Breast epithelium (tissue), 4 donors: ENCODE measurements at places on chromosomes 4 and X. TPM values are rescaled to one million over a fixed set of nuclear protein-coding genes. Genes with fewer than 3 reads are reported as not detected.

DNA sequence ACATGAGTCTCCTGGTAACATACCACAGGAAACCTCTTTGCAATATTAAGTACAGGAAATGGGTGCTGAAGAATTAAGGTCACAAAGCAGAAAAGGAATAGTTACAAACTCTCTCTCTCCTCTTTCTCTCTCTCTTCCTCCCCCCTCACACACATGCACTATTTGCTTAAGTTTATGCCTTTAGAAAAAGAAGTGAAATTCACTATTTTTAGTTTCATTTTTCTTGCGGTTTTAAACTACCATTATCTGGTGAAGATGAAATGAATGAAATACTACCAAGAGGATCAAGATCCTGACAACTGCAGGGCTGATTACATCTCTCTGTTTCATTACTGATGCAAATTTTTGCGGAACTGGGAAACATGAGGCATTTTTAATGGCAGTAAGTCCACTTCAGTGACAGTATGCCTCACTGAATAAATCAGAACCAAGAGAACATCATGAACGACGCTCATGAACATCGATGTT is 64.3 kb upstream of the FTHL17 start:
- DNase-seq, result no peak

DNA sequence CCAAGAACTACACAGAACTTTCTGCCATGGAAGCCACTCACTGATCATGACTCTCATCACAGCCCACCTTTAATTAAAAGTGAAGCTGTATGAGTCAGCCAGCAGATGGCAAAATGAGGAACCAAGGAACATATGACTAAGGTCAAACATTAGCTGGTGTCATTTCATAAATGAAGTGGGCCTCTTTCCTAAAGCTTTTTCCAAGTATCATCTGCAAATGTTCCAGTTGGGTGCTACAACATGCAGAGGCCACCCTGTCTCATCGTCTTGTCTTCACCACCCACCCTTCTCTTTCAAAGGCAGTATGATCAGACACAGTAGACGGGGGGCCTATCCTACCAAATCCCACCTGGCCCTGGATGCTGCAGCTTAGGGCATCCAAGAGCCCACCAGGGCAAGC is 9.2 kb upstream of the EOLA1 start:
- no peak for DNase-seq

GRCh38 chrX:154834562-154834961 is at the start of gene SMIM9:
Gene SMIM9, minus strand, starts transcription at chrX:154834662. Its CDS starts 3,806 bp downstream, at chrX:154830856.
- no peak for DNase-seq

DNA sequence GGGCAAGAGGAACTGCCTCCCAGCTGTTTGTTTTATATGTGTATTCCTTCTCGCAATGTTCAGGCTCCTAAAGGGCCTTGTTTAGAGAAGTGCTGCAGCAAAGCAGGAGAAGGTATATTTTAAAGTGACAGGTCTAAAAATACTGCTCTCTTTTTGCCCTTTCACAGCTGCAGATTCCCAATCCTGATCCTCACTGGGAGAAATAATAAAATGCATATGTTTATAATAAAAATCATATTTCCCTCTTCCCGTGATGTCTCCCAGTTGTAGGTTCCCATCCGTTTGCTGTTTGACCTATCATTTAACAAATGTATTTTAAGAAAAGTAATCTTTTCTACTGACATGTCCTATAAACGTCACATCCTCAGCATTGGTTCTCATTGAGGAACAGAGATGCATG is 62.7 kb upstream of the GPC4 start:
- no peak for DNase-seq

- no peak for DNase-seq
These were observed 90.2 kb downstream of the FAM53A start for GRCh38 chr4:1593881-1594345.

DNA sequence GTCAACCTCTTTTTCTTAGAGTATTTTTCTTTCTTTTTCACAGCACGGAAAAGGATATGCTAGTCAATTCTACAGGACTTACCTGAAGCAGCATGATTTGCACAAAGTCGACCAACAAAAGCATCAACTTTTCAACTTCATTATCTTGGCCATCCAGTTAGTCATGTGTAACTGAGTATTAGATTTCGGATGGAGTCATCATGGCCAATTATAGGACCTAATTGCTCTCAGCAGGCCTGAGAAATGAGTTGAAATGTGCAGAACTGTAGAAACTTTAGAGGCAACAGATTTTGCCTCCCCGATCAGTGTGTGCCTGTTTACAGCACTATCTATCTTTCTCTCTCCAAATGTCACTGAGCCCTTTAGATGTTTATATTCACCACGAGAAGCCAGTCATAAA is 41.0 kb downstream of the PCDH10 start:
- DNase-seq, result no peak

GRCh38 chrX:15301924-15302323 is 13.5 kb downstream of the ASB11 start:
- DNase-seq, result no peak

DNA sequence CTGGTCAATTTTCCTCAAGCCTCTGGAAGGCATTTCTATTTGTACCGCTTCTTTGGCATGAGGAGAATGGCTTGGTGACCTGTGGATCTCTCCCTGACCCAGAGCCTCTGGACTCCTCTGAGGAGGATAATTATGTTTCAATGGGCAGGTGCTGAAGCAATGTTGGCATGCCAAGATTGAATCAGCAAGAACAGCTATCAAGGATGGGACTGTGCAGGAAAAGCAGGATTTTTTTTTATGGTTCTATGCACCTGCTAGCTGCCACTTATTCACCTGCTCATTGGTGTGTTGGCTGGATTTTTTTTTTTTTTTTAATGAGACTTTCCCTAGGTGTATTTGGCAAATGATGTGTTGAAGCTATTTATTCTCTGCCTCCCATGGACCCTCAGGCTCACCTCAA is 821.2 kb downstream of the RPA4 start:
- DNase-seq, result no peak

- DNase-seq, result no peak
These were observed 7.4 kb downstream of the CTBP1 start for GRCh38 chr4:1241466-1241935.

DNA sequence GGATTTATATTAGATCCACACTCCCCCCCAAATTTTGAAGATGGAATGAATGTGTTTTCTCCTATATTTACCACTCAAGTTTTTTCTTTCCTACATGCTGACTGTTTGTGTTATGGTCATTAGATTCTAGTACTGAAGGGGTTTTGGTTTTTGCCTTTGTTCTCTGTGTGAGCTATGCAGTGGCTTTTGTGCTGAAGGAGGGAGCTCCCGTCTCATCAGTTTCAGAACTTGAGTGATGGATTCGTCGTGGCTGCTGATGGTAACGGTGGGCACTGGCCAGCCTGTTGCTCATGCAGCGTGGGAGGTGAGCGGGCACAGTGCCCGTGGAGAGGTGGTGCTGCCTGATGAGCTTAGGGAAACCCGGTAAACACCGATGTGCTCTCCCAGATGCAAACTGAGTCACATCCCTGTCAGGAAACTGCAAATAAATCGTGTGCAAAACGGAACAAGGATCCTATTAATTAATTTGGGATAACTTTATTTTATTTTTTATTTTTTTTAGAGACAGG is 101.5 kb downstream of the SORBS2 start:
- peak; percentile 50 for DNase-seq

DNA sequence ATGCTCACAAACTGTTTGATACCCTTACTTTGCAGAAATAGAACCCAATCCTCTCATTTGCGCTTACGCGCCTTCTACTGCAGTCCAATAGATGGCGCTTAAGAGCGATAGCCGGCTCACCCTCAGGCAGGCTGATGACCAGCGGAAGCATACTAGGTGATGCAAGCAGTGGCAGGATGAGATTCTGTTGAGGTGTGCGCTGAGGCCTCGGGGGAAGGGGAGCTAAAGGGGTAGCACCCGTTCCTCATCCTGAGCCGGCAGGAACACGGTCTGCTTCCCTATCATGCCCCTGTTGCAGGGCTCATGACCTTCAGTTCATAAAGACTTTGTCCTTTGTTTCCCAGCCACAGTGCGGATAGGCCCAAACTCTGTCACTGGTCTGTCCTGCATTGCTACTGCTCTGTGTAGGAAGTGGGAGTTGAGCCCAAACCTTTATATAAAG is 628.9 kb downstream of the TLL1 start:
- no peak for DNase-seq

- no peak for DNase-seq
These were observed 123.5 kb downstream of the GABRB1 start for GRCh38 chr4:47154816-47155370.

DNA sequence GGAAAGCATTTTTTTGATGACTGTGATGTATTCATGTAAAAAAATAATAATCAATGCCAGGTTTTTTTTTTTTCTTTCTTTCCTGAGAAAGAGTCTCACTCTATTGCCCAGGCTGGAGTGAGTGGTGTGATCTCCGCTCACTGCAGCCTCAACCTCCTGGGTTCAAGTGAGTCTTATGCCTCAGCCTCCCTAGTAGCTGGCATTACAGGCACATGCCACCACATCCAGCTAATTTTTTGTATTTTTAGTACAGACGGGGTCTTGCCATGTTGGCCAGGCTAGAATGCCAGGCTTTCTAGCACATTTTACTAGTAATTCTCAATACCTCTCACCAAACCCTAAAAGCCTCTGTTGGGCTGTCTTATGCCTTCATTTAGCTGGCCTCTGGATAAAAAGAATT is 25.7 kb downstream of the GPM6B start:
- no peak for DNase-seq

- no peak for DNase-seq
These were observed 1114.5 kb upstream of the LCORL start for GRCh38 chr4:19135895-19136633.

DNA sequence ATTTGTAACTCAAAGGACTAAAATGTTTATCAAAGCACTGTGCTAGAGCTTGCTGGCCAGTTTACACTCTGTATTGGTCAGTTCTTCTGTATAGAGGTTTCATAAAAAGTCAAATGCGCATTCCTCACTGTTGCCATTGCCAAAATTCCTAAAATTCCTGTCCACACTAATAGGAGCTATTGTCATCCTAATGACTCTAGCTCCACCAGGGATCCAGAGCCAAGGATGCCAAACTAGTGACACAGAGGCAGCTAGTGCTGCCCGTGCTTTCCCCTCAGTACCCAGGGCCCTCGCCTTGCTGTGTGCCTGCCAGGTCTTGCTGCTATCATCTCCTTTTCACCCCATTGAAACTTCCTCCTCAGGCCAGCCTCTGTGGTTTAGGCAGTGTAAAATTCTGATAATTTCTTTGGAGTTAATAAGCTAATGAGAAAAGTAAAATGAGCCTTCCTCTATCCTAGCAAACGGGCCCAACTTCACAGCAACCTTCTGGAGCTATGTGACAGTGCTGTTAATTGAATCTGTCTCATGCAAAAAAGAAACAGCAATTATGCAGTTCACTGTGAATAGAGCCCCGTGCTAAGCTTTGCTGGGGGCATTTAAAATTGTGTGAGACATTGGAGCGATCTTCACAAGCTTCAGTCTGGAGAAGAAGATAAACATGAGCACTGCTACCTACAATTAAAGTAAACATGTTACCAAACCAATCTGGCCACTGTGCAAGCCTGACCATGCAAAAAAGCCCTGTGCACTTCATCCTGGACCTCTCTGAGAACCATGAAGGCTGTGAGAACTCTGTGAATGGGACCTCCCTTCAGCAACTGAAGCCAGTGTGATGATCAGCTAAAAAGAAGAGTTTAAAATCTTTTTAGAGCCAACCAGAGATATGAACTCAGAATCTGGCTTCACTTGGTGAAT is 43.1 kb upstream of the FGF2 start:
- DNase-seq, result no peak

- DNase-seq, result no peak
These were observed 46.9 kb upstream of the SMARCAD1 start for GRCh38 chr4:94160774-94161173.

DNA sequence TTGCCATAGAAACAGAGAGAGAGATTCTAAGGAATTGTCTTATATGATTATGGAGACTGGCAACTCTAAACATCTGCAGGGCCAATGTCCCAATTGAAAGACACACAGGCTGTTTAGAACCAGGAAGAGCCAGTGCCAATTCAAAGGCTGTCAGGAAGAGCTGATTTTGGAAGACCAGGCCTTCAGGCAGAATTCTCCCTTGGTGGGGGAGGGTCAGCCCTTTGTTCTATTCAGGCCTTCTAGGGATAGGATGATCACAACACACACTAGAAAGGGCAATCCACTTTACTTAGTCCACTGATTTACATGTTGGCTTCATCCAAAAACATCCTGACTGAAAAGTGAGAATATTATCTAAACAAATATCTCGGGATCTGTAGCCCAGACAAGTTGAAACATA is 15.2 kb downstream of the C4orf46 start:
- no peak for DNase-seq

GRCh38 chrX:149223854-149224253 is 281.3 kb downstream of the IDS start:
- no peak for DNase-seq

DNA sequence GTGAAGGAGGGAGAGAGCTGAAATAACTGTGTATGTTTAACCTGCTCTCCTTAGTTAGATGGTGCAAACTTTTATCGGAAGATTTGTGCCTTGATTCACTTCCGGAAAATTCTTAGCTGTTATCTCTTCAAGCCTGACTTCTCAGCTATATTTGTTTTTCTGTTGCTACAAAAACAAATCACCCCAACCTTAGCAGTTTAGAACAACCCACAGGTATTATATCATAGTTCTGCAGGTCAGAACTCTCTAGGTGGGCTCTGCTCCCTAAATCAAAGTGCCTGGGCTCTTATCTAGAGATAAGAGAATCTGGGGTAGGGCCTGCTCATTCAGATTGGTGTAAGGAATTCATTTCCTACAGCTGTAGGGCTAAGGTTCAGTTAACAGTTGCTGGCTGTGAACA is 15.1 kb upstream of the CEP135 start:
- no peak for DNase-seq

- DNase-seq, result no peak
These were observed 153.0 kb upstream of the SCML1 start for GRCh38 chrX:17584248-17584681.

DNA sequence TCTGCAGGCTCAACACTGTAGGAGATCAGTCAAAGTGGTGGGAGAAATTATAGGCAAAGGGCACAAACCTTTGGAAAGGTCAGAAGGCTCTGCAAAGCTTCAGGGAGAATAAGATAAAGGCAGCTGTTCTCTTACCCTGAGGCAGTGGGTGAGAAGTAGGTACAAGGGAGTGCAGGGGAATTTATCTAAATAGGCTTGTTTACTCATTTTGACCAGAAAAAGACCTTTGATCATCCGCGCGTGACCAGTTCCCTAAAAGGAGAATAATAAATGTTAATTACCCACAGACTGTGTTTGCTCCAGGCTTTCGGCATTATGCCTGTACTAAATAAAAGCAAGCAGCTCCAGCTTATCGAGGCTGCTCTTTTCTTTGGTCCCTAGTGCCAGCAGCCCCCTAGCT is 9.3 kb downstream of the FGFBP2 start:
- no peak for DNase-seq

- no peak for DNase-seq
These were observed 551.8 kb upstream of the PABPC4L start for GRCh38 chr4:134753390-134753789.

SFRP2 gene
- 60.4 TPM for total RNA-seq

NUDT9 gene
- 20.5 TPM for total RNA-seq

LGI2 gene
- total RNA-seq, result 2.2 TPM

JCHAIN gene
- 10.1 TPM for total RNA-seq

TRAPPC2 gene
- total RNA-seq, result 8.2 TPM
